ENCODE measurements at places on chromosomes 4 and X.

- DNase-seq: no peak
Measured at GRCh38 chrX:134023851-134024281, 38.5 kb upstream of the GPC3 start.

- no peak for DNase-seq
Measured at GRCh38 chr4:54395013-54395527, 166.0 kb downstream of the PDGFRA start.

DNA sequence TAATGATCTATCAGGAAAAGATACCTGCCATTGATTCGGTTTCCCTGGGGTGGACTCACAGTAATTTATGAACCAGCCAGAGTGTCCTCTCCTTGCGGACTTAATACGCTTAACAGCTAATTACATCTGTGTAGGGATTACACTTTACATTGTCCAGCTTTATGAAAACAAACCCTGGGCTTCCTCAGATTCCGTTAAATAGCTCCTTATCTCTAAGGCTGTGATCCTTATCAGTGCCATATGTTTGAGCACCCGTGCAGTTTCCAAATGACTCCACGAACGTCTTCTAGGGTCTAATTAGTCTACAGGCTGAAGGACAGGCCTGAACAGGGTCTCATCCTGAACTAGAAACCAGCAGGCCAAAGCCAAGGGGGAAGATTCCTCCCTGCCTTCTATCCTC is 56.9 kb downstream of the KDR start:
- DNase-seq: no peak

DNA sequence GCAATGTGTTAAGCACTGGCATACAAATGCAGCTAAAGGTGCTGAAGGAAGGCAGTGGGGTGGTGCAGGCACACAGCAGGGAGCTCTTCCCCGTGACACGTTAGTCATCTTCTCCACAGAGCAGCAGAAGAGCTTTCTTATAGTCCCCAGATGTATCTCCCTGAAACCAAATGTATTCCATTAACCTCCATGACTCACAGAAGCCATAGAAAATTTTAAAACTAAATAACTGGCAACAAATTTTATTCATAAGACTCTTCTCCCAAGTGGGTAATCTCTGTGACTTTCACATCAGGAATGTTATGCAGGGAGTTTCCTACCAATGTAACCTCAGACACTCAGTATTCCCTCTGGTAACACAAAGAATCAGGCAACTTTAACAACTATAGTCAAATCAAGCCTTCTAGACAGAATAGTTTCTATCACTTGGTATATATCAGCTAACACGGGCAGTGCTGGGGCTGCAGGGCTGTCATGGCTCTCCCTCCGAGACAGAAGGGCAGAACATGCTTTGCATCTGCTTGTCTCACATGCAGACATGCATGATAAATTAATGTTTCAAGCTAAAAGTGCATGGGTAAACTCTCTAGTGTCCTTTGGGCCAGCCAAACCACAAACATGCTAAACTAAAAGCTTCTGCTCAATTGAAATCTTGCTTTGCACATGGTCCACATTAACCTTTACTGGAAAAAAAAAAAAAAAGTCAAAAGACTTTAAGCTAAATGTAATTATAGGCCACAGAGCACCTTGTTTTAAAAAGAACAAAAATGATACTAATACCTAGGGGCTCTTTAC is 28.2 kb downstream of the ANXA5 start:
- no peak for DNase-seq
